ENCODE measurements at places on chromosomes 12 and 14. TPM values are rescaled to one million over a fixed set of nuclear protein-coding genes. Genes with fewer than 3 reads are reported as not detected.

GRCh38 chr14:35123388-35123703, 994 bp downstream of the PRORP start:
- no peak for DNase-seq

- DNase-seq: no peak
These were observed 13.6 kb upstream of the CDCA4 start for GRCh38 chr14:105034315-105035039.

DNA sequence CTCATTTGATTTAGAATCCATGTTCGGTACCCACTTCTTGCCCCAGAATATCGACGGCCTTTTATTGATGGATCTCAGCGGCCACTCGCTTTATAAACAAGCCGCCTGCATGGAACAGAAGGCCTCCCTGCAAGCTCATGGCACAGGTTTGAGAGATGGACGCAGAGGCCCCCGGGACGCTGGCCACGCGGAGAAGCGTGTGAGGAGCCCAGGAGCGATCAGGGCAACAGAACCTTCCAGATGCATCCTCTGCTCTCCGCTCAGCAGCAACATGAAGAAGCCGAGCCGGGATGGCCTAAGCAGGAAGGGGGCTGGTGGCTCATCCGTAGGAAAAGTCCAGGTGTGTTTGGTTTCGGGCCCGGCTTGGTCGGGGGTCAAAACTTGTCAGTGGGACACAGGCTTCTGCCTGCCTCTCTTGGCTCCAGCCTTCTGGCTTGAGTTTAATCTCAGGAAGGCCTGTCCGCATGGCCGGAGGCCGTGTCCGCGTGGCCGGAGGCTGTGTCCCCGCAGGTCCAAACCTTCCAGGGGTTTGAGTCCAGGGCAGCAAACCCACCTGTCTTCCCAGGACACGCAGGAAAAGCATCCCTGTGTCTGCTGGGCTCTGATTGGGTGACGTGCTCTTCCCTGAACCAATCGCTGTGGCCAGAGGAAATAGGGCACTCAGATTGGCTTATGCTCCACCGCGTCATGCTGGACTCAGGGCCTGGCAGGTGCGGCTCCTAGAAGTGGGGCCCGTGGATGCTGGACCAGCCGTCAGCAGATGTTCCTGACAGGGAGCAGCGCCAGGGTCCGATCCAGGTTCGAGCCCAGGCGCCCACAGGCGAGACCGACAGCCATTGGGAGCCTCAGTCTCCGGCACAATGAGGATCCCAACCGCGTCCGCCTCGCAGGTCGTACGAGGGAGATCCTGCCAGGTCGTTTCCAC, 65.0 kb downstream of the GALNT9 start:
- no peak for DNase-seq

CPNE6 gene
- 0.96 TPM for polyA plus RNA-seq

STXBP6 gene
- 6.8 TPM for polyA plus RNA-seq

DNA sequence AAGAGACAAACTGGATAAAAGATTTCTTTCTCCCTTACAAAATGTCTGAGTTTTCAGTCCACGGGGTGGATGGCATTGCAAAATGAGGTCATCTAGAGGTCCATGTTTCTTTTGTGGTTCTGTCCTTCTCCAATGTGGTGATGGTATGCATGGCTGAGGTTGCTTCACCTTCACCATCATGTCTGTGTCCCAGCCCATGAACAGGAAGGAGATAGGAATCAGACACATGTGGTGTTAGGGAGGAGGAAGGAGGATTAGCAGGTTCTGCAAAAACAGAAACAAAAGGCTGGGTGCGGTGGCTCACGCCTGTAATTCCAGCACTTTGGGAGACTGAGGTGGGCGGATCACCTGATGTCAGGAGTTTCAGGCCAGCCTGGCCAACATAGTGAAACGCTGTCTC, 11.0 kb upstream of the AEBP2 start:
- peak; percentile 35 for DNase-seq

- DNase-seq: no peak
These were observed 466.3 kb downstream of the GALC start for GRCh38 chr14:87526731-87527130.

SGPP1 gene
- 12.2 TPM for polyA plus RNA-seq

- DNase-seq: no peak
These were observed 68.6 kb downstream of the C12orf50 start for GRCh38 chr12:87960566-87960965.

DNA sequence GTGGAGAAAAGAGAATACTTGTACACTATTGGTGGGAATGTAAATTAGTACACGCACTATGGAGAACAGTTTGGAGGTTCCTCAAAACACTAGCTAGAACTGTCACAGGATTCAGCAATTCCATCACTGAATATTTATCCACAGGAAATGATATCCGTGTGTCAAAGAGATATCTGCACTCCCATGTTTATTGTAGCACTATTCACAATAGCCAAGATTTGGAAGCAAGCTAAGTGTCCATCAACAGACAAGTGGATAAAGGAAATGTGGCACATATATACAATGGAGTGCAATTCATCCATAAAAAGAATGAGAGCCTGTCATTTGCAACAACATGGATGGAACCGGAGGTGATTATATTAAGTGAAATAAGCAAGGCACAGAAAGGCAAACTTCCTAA, 428.5 kb downstream of the CCDC91 start:
- peak; percentile 7 for DNase-seq

DNA sequence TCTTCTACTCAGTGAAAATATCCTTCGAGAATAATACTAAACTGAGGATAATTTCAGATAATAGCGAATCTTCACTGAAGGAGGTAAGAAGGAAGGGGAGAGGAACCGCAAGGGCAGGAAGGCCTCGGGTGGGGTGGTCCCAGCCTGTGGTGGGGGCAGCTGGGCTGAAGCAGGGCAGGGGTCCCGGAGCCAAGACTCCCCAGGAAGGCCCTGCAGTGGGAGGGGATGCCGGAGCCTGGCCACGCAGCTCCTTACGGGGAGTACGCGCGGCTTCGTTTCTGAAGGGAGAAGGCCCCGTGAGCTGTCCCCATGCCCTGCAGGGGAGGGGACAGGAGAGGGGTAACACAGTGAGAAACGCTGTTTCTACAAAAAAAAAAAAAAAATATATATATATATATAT, 21.2 kb downstream of the STX2 start:
- no peak for DNase-seq

GRCh38 chr12:102962532-102962931, 5.1 kb downstream of the ASCL1 start:
- DNase-seq: no peak

All from cardiac muscle cell (in vitro differentiated cells and primary cell).